Muscle of back (tissue), 13 donors: ENCODE measurements at places on chromosomes 2 and 18. TPM values are rescaled to one million over a fixed set of nuclear protein-coding genes. Genes with fewer than 3 reads are reported as not detected.

Gene XIRP2
- 119 TPM for polyA plus RNA-seq

- DNase-seq, result no peak
Measured at GRCh38 chr2:45287045-45287444, 277.8 kb upstream of the SIX2 start.

GRCh38 chr2:48870503-48870902 lies 115.0 kb upstream of the LHCGR start:
- DNase-seq, result no peak

DNA sequence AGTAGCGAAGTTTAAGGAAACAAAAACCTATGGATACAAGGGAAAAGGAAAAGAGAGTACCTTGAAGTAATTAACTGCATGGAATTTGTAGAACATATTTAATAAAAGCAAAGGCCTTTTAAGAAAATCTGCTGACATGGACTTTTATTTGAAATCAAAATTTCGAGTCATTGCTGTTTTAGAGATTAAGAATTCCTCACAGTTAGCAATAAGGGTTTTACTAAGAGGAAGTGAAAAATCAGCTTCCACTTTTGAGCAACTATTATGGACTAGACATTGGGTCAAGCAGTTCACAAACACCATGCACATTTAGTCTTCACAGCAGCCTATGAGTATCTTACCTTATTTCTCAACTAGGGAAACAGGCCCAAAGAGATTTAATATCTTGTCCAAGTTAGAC lies 876.3 kb downstream of the BCL11A start:
- no peak for DNase-seq

DNA sequence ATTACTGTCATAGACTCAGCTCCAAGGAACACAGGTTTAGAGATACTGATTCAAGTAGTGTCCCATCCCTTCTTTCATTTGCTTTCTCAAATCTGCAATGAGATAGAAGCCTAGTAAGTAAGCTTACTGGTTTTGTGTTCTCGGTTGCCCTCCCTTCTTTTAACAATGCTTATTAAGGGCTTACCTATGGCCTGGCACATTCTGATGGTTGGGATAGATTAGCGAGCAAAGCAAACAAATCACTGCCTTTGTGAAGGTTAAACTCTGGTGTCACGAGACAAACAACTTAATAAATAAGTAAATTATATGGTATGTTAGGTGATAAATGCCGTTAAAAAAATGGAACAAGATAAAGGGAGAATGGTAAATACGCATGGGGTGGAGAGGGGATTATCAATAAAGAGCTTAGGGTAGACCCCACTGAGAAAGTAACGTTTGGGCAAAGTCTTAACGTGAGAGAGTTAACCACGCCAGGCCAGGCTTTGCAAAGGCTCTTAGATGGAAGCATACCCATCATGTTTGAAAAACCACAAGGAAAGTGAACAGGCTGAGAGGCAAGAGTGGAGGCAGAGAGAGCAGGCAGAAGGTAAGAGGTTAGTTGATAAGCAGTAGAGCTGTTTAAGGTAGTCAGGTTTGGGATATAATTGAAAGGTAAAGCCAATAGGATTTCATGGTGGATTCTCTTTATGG lies 31.0 kb downstream of the EIF2AK3 start:
- DNase-seq, result no peak

GRCh38 chr2:225274751-225275150 lies 124.8 kb upstream of the NYAP2 start:
- peak; percentile 13 for DNase-seq
